Amygdala (tissue), 56 donors: ENCODE measurements at places on chromosomes 7 and 10.

DNA sequence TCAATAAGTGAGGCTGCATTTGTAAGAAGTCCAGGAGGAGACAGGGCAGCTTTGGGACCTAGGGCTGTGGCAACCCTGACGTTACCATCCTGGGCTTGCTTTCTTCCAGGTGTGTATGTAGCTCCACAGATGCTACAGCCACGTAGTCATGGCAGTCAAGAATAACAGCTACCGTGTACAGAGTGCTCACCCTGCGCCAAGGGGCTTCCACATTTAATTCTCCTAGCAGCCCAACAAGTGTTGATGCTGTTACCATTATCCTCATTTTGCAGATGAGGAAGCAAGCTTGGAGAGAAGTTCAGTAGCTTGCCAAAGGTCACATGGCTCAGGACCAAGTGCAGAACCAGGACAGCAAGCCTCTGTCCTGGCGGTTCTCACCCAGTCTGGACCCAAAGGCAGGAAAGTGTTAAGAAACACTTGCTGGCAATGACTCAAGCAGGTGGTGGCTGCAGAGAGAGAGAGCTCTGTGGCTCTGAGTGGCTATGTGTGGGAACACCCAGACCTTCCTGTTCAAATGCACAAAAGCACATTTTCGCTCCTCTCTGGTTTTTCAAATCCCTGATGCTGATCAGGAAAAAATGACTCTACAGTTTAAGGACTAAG lies 89.8 kb downstream of the CREM start:
- DNase-seq: no peak

DNA sequence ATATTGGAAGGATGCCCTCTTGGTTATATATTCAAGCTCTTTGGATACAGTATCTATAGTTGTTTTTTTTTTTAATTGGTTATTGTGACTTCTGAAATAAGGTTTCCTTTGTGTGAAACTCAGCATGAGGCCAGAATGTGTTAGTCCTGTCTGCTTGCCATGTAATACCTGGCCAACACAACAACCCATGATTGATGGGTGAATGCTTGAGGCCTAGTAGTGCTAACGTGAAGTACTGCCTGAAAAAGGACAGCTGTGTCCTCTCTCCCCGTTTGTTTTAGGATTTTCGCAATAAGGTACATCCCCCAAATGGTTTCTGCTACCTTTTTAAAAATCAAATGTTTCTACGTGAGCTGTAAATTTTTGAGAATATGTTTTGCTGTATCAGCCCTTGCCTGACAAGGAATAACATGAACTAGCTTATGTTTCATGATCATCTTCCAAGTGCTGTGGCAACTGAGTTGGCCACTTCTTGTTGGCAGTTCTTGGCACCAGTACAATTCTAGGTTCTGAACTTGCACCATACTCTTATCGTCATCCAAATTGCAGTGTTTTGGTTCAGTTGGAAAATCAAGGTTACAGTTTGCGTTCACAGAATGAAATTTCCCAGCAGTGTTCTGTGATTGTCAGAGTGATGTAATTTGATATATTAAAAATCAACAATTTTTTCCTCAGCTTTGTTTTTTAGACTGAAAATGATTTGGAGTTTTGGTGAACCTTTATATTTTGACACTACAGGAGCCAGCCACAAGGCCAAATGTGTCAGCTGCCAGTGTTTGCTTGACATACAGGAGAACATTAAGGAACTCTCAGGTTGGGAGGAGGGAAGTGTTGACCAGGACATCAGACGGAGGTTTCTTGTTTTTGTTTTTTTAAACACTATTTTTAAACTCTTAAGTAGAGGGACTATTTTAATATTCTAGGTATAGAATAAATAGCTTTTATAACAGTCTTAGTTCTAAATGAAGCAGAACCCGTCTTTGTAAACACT lies 13.5 kb upstream of the ASCC1 start:
- no peak for DNase-seq

GRCh38 chr10:103838862-103839518 lies 16.4 kb downstream of the SH3PXD2A start:
- no peak for DNase-seq

DNA sequence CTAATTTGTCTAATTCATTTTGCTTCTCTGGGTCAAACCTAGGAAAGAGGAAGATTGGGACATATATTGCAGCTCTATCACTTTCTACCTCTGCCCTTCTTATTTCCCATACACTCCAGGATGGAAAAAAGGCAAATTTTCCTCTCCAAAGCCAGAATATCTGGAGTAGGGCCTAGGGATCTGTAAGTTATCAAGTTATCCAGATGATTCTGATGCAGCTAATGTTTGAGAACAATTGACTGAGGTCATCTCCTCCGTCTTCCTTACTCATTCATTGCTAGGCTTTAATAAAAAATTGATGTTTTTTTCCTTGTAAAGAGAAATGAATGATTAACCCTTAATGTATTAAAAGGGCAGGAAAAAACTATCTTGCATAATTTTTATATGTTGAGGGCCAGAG lies 211.9 kb upstream of the GLI3 start:
- DNase-seq: no peak

GRCh38 chr10:132395704-132396493 lies 1.1 kb upstream of the PWWP2B start:
- no peak for DNase-seq
